ENCODE measurements at places on chromosomes 3 and 15.

DNA sequence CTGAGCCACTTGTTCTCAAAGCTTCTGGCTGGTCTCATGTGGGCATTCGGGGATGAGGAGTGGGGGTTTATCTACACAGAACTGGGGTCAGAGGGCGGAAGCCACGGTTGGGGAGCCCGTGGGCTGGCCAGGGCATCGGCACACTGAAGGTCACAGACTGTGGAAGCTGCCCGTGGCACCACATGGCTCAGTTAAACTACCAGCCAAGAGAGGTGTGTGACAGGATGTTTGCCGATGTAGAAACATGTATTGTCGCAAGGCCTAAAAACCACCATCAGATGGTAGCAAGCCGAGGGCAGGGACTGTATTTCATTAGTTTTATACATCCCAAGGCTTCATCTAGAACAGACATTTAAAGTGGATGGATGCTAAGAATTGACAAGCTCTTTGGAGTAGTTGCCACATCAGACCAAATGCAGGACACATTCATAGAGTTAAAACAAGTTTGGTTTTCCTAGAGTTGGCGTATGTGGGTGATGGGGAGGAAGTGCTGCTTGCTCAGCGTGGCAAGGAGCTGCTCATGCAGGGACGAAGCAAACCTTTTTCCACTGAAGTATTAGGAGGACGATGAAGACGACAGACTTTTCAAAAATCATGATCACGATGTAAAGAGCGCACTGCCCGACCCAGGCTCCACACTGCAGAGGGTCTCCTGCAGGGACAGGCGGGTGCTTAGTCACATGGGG lies 9.6 kb upstream of the MUSTN1 start:
- H3K4me1 ChIP-seq, result no peaks in the 10 kb centered on the region
- H3K4me3 ChIP-seq, result no peak overlapping the region
- H3K27me3 ChIP-seq, result no peaks in the 10 kb centered on the region
- peaks cover 4% of the 10 kb centered on the region for H3K36me3 ChIP-seq
- H3K27ac ChIP-seq, result no peak overlapping the region

- no peak for DNase-seq
- no peaks in the 10 kb centered on the region for H3K36me3 ChIP-seq
- no peak overlapping the region for H3K4me3 ChIP-seq
- H3K27me3 ChIP-seq, result no peaks in the 10 kb centered on the region
- H3K4me1 ChIP-seq, result peaks cover 7% of the 10 kb centered on the region
Measured at GRCh38 chr3:29764041-29764440, 483.2 kb downstream of the RBMS3 start.

- H3K36me3 ChIP-seq, result peaks cover 15% of the 10 kb centered on the region
- no peak for DNase-seq
- no peak overlapping the region for H3K27ac ChIP-seq
- H3K27me3 ChIP-seq, result no peaks in the 10 kb centered on the region
Measured at GRCh38 chr3:129263161-129263910, 13.9 kb downstream of the COPG1 start.

- no peak overlapping the region for H3K4me3 ChIP-seq
- H3K36me3 ChIP-seq, result no peaks in the 10 kb centered on the region
- no peak for DNase-seq
Measured at GRCh38 chr3:187186801-187187421, 10.4 kb upstream of the RTP1 start.

- H3K4me1 ChIP-seq, result no peaks in the 10 kb centered on the region
- no peak overlapping the region for H3K4me3 ChIP-seq
- no peaks in the 10 kb centered on the region for H3K27me3 ChIP-seq
- DNase-seq, result no peak
Measured at GRCh38 chr15:43204016-43204901, 16.6 kb downstream of the EPB42 start.

GRCh38 chr15:52370010-52370409 lies 74.4 kb upstream of the MYO5C start:
- no peak for DNase-seq
- H3K27me3 ChIP-seq, result no peaks in the 10 kb centered on the region
- H3K27ac ChIP-seq, result no peak overlapping the region
- H3K4me3 ChIP-seq, result no peak overlapping the region

DNA sequence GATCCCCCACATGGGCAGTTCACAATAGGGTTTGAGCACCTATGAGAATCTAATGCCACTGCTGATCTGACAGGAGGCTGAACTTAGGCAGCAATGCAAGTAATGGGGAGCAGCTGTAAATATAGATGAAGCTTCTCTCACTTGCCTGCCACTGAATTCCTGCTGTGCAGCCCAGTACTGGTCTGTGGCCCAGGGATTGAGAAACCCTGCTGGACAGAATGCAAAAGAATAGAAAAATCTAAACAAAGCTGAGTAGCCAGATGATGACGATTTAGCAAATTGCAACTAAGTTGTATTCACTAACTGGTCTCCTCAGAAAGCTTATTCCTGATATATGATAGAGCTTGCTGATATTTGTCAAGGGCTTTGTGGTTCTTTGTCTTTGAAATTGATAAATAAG lies 34.3 kb upstream of the APH1B start:
- no peak for DNase-seq
- no peak overlapping the region for H3K4me3 ChIP-seq
- no peaks in the 10 kb centered on the region for H3K36me3 ChIP-seq
- no peaks in the 10 kb centered on the region for H3K27me3 ChIP-seq
- no peak overlapping the region for H3K27ac ChIP-seq

GRCh38 chr3:120636795-120637401 lies 40.8 kb downstream of the NDUFB4 start:
- DNase-seq, result no peak
- H3K27ac ChIP-seq, result no peak overlapping the region
- H3K4me1 ChIP-seq, result no peaks in the 10 kb centered on the region
- no peaks in the 10 kb centered on the region for H3K27me3 ChIP-seq
- H3K4me3 ChIP-seq, result no peak overlapping the region
- no peaks in the 10 kb centered on the region for H3K36me3 ChIP-seq

DNA sequence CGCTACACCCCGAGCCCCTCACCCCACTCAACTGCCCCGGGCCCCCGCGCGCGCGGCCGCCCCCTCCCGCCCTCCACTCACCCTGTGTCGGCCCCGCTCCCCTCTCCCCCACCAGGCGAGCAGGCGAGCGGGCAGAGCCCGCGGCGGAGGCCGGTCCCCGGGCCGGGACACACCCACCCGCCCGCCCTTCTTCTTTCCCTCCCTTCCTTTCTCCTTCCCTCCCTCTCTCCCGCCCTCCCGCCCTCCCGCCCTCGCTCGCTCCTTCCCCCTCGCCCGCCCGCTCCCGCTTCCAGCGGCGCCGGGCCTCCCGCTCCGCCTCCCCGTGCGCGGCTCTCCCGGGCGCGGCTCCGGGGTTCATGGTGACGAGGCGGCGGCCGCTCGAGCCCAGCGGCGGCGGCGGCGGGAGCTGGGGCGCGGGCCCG lies at the start of gene CTDSPL:
CTDSPL (plus strand) TSS at position 261 of the 422 bp plus-strand sequence. CDS start 320 bp downstream, outside the sequence.
- DNase-seq, result peak; percentile 76
- no peaks in the 10 kb centered on the region for H3K27me3 ChIP-seq
- peaks cover 9% of the 10 kb centered on the region for H3K4me1 ChIP-seq

DNA sequence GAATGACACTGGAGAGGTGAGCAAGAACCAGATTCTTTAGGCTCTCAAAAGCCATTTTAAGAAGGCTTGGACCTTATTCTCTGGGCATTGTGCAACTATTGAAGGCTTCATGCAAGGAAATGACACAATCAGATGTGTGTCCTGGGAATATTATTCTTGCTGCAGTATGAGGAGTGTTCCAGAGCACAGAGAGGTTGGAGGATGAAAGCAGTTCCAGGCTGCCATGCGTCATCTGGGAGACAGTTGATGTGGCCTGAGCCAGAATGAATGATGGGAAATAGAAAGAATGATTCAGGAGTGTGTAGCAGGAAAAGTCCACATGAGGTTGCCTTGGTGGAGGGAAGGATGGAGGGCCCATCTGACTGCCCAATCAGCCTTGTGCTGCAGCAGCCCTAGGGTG lies 123.1 kb downstream of the CHCHD6 start:
- no peaks in the 10 kb centered on the region for H3K4me1 ChIP-seq
- DNase-seq, result no peak
- H3K36me3 ChIP-seq, result no peaks in the 10 kb centered on the region
- H3K27ac ChIP-seq, result no peak overlapping the region

DNA sequence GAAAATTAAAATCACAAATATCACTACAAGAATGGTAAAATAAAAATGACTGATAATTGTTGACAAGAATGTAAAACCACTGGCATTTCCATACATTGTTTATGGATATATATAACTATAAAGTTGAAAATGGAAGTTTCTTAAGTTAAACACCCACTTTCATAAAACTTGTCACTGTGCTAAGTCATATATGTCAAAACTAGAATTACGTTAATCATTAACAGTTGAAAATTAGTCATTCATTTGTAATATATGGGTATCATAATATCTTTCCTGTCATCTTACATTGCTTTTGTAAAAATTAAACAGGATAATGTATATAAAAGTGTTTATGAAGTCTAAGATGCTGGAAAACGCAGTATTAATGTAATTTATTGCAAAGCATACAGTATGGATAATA lies 1398.6 kb upstream of the ALCAM start:
- H3K27ac ChIP-seq, result no peak overlapping the region
- H3K4me1 ChIP-seq, result no peaks in the 10 kb centered on the region
- H3K27me3 ChIP-seq, result no peaks in the 10 kb centered on the region
- H3K36me3 ChIP-seq, result no peaks in the 10 kb centered on the region
- DNase-seq, result no peak
- H3K4me3 ChIP-seq, result no peak overlapping the region

GRCh38 chr3:144200466-144200865 lies 228.8 kb downstream of the DIPK2A start:
- no peaks in the 10 kb centered on the region for H3K36me3 ChIP-seq
- no peak overlapping the region for H3K4me3 ChIP-seq
- H3K27me3 ChIP-seq, result no peaks in the 10 kb centered on the region
- no peaks in the 10 kb centered on the region for H3K4me1 ChIP-seq
- no peak overlapping the region for H3K27ac ChIP-seq

DNA sequence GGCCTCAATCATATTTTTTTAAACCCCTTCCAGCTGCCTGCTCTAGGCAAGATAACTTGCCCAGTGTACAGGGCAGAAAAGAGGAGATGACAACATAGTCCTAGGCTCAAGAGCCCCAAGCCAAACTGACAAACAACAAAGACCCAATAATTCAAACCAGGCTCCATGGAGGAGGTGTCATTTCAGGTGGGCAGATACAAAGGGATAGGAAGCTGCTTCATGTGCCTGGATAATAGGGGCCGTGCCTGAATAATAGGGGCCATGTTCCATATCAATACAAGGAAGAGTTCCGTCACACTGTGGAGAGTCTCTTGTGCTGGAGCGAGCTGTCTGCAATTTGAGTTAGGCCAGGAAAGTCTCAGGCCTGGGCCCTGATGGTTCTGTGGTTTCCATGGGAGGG lies 35.4 kb upstream of the TRIM71 start:
- no peak overlapping the region for H3K4me3 ChIP-seq
- H3K27me3 ChIP-seq, result no peaks in the 10 kb centered on the region
- H3K4me1 ChIP-seq, result no peaks in the 10 kb centered on the region

DNA sequence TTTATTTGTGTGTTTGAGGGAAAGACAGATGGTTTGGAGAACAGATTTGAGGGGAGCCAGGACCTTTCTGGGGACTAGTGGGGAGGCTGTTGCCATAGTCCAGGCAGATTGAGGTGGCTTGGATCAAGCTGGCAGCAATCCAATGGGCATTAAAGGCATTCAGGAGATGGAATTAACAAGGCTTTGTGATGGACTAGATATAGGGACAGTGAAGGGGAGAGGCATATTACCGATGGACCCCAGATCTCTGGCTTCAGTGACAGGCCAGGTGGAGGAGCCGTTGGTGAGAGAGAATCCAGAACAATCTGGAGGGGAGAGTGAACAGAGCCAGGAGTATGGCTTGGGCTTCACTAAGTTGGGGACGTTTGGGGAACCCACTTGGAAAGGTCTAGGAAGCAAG lies 124.8 kb downstream of the EEFSEC start:
- H3K27ac ChIP-seq, result no peak overlapping the region
- H3K4me1 ChIP-seq, result peaks cover 4% of the 10 kb centered on the region
- H3K4me3 ChIP-seq, result no peak overlapping the region
- H3K27me3 ChIP-seq, result no peaks in the 10 kb centered on the region
- H3K36me3 ChIP-seq, result no peaks in the 10 kb centered on the region

- peaks cover 32% of the 10 kb centered on the region for H3K36me3 ChIP-seq
- no peak overlapping the region for H3K4me3 ChIP-seq
- H3K4me1 ChIP-seq, result no peaks in the 10 kb centered on the region
- no peak for DNase-seq
- H3K27me3 ChIP-seq, result no peaks in the 10 kb centered on the region
Measured at GRCh38 chr3:13385373-13385965, 34.7 kb downstream of the NUP210 start.

DNA sequence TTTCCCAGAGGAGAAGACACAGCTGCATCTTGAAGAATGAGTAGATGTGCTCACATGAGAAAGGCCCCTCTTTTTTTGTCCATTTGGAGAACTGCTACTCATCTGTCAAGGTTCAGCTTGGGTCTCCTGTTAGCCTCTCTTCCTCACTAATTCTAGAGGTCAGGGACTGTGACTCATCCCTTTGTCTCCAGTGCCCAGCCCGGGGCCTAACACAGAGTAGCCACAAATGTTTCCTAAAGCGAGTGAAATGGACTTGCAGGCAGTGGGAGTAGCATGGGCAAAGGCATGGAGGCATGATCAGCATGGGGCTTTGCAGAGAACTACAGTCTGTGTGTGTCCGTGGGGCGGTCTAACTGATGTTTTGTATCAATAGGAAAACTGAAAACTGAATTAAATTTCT lies 33.9 kb upstream of the MRPS22 start:
- no peaks in the 10 kb centered on the region for H3K36me3 ChIP-seq
- H3K4me3 ChIP-seq, result no peak overlapping the region
- no peak overlapping the region for H3K27ac ChIP-seq
- no peak for DNase-seq
- H3K27me3 ChIP-seq, result no peaks in the 10 kb centered on the region

GRCh38 chr3:42298259-42298658 lies 32.3 kb upstream of the CCK start:
- H3K27me3 ChIP-seq, result no peaks in the 10 kb centered on the region
- H3K36me3 ChIP-seq, result no peaks in the 10 kb centered on the region
- no peak for DNase-seq

GRCh38 chr3:143278721-143279120 lies 159.2 kb downstream of the CHST2 start:
- H3K4me1 ChIP-seq, result no peaks in the 10 kb centered on the region
- DNase-seq, result no peak
- no peaks in the 10 kb centered on the region for H3K27me3 ChIP-seq
- H3K27ac ChIP-seq, result no peak overlapping the region
- H3K36me3 ChIP-seq, result no peaks in the 10 kb centered on the region

DNA sequence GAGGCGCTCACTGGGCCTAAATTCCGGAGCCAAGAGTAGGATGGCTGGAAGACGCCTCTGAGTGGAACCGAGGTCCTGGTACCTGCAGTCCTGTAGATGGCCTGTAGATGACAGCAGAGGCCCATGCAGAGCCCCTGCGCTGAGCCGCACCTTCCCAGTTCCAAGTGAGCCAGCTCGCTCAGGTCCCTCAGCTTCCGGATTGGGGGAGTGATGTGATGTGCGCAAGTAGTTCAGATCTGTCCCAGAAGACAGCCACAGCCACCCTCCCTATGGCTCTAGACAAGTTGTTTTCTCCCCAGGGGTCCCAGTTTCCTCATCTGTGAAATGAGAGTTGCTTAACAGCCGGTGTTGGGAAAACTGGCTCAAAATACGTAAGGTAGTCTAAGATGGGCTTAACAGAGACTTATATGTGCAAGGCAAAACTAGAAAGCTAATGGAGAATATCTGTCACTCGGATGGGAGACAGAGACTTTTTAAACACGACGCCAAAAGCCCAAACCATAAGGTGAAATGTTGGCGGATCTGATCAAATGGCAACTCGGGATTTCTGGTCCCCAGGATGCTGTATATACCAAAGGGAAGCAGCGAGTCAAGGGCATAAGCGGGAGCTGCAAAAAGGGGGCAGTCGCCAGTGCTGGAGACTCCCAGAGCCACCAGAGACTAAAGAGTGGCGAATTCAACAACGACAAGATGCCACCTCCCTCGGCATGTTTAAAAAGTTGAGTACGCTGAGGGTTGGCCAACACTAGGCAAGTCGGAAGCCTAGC lies 765 bp upstream of the MAPKAPK3 start:
- no peaks in the 10 kb centered on the region for H3K36me3 ChIP-seq
- DNase-seq, result peak; percentile 85
- H3K4me1 ChIP-seq, result peaks cover 7% of the 10 kb centered on the region
- no peaks in the 10 kb centered on the region for H3K27me3 ChIP-seq
- H3K4me3 ChIP-seq, result peak overlapping the region; percentile 29

Data from pancreas (tissue), 10 donors.